ENCODE measurements at places on chromosomes 12 and 14.

GRCh38 chr14:30115756-30116155 is 188.1 kb upstream of the PRKD1 start:
- no peak overlapping the region for H3K4me3 ChIP-seq
- no peaks in the 10 kb centered on the region for H3K4me1 ChIP-seq
- H3K27ac ChIP-seq = no peak overlapping the region

GRCh38 chr12:10654003-10654402 is 19.8 kb downstream of the STYK1 start:
- no peaks in the 10 kb centered on the region for H3K27me3 ChIP-seq
- H3K36me3 ChIP-seq = no peaks in the 10 kb centered on the region
- H3K27ac ChIP-seq = no peak overlapping the region
- no peaks in the 10 kb centered on the region for H3K4me1 ChIP-seq

- H3K36me3 ChIP-seq = no peaks in the 10 kb centered on the region
- DNase-seq = no peak
- no peaks in the 10 kb centered on the region for H3K27me3 ChIP-seq
Observed at GRCh38 chr12:99267038-99267437, 380.5 kb upstream of the GARIN6 start.

- peaks cover 2% of the 10 kb centered on the region for H3K4me1 ChIP-seq
- DNase-seq = no peak
- H3K27ac ChIP-seq = no peak overlapping the region
- no peaks in the 10 kb centered on the region for H3K36me3 ChIP-seq
Observed at GRCh38 chr14:23415821-23416778, 8.0 kb upstream of the MYH6 start.

DNA sequence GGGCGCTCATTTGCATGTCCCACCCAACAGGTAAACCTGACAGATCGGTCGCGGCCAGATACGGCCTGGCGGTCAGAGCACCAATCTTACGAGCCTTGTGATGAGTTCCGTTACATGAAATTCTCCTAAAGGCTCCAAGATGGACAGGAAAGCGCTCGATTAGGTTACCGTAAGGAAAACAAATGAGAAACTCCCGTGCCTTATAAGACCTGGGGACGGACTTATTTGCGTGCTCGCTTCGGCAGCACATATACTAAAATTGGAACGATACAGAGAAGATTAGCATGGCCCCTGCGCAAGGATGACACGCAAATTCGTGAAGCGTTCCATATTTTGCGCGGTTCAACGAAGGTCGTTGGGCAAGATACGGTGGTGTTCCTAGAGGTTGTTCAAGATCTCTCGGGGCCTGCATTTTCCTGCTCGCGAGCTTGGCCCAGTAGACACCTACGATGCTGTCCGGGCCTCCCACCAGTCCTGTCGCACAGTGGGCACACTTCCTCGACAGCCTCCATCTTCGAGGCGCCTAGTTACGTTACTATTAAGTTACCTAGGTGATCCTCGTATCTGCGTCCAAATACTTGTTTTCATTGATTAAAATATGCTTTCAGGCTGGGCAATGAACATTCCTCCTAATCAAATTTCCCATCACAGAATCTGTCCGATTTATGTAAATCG is at the start of gene RNU6-7:
Gene RNU6-7 (plus strand): TSS at position 230 of the 675 bp plus-strand sequence.
- H3K27ac ChIP-seq = peak within 1 kb of the TSS; percentile 26
- H3K4me1 ChIP-seq = no peaks in the 10 kb centered on the region
- peak; percentile 66 for DNase-seq
- no peaks in the 10 kb centered on the region for H3K36me3 ChIP-seq
- peak within 1 kb of the TSS; percentile 95 for H3K4me3 ChIP-seq
- peaks cover 35% of the 10 kb centered on the region for H3K27me3 ChIP-seq

DNA sequence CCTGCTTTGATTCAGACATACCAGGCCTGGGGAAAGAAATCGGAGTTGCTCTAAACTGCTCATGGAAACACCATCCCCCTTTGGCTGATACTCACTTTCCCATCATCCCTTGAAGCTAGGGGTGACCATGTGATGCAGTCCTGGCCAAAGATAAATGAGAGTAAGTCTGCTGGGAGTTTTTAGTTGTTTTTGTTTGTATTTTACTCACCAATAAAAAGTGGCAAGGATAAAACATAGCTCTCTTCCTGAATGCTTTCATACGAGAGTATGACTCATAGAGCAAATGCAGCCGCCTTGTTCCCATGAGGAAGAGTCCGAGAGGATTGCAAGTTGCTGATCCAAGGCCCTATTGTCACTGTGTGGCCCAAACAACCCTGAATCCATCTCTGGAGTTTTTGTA is 126.4 kb upstream of the TMEM132C start:
- H3K4me1 ChIP-seq = no peaks in the 10 kb centered on the region
- no peaks in the 10 kb centered on the region for H3K27me3 ChIP-seq
- DNase-seq = no peak
- H3K36me3 ChIP-seq = no peaks in the 10 kb centered on the region
